ENCODE measurements at places on chromosomes 11 and 22.

DNA sequence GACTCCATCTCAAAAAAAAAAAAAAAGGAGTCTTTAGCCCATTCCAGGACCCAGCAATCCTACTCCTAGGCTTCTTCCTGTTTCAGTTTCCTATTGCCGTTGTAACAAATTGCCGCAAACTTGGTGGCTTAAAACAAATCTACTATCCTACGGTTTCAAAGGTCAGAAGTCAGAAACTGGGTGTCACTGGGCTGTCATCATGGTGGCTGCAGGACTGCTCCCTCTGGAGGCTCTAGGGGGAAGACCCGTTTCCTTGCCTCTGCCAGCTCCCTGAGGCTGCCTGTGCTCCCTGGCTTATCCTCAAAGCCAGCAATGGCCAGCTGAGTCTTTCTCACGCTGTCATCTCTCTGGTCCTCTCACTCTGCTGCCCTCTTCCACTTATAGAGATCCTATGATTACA, 8.7 kb upstream of the DAGLA start:
- DNase-seq = no peak

GRCh38 chr11:122175306-122175705, 59.3 kb upstream of the BLID start:
- DNase-seq = no peak

DNA sequence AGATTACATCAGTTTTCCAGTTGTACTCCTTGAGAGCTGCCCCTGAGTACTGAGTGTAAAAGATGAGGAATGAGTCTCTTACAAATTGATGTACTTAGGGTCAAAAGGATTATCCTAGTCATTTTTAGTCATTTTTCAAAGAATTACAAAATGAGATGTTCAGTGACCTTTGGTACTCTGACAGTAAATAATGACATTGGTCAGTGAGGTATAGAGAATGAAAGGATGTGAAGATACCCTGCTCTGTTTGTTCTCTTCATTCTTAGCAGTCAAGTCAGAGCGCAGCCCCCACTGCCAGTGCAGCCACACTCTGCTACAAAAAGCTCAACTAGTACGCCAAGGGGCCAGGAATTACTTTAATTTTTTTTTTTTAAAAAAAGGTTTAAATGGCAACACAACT, 4.1 kb upstream of the ESAM start:
- no peak for DNase-seq

DNA sequence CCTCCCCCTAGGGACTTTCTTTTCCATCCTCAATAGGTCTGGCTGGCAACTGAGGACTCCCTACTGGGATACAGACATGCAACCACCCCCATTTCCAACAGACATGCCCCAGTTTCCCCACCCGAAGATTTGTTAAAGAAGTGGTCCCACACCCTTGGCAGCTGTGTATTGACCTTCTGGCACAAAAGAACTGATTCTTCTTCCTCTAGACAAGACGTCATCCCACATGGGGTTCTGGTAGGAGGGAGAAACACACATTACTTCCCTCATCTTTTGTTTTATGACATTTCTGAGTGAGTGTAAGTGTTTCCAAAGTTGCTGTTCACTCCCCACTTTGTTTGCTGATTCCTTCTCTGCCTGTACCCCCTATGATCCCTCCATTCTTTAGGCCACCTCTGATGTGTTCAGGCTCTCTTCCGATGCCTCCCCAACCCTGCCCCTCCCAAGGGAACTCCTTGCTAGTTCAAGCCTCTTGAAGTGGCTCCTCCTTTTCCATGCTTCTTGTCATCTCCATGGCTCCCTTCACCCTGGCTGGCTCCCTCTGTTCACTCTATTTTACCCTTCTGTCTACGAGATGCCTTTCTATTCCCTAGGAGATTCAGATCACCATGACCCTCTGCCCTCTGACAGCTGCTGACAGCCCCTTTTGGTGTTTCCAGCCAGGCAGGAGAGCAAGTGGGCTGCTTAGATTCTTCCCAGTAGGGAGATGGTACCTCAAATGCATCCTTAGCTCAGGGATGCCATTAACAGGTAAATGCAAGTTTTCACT, 4.3 kb downstream of the KIRREL3 start:
- no peak for DNase-seq

DNA sequence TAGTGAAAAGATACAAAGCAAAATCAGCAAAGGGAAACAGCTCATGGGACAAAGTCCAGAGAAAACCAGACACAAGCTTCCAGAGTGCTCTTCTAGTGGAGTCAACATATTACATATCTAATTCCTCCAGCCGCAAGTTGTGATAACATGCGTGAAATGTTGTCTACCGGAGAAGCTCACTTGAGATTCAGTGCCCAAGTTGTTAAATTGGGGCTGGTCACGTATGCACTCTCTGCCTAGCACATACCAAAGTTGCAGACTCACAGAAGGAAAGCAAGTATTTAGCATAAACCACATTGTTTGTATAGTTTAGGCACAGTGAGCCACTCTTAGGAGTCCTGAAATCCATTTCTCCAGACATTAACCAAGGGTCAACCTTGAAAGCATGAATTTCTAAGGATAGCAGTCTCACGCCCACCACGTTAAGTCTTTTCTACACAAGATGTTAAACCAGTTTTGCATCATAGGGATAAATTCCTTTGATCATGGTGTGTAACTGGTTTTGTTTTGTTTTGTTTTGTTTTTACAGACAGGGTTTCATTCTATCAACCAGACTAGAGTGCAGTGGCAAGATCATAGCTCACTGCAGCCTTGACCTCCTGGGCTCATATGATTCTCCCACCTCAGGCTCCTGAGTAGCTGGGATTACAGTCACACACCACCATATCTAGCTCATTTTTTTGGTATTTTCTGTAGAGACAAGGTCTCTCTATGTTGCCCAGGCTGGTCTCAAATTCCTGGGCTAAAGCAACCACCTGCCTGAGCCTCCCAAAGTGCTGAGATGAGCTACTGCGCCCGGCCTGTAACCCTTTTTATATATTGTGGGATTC, 39.5 kb upstream of the EP300 start:
- no peak for DNase-seq

GRCh38 chr11:35911616-35912165, 32.2 kb upstream of the LDLRAD3 start:
- no peak for DNase-seq

DNA sequence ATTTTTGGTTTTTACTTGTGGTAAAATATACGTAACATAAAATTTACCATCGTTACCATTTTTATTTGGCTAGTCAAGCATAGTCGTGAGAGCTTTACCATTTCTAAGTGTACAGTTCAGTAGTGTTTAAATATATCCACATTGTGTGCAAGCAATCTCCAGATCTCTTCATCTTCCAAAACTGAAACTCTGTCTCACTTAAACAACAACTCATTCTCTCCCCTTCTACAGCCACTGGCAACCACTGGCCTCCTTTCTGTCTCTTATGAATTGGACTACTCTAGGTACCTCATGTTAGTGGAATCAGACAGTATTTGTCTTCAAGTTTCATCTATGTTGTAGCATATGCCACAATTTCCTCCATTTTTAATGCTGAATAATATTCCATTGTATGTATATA, 37.4 kb downstream of the SMC1B start:
- no peak for DNase-seq

DNA sequence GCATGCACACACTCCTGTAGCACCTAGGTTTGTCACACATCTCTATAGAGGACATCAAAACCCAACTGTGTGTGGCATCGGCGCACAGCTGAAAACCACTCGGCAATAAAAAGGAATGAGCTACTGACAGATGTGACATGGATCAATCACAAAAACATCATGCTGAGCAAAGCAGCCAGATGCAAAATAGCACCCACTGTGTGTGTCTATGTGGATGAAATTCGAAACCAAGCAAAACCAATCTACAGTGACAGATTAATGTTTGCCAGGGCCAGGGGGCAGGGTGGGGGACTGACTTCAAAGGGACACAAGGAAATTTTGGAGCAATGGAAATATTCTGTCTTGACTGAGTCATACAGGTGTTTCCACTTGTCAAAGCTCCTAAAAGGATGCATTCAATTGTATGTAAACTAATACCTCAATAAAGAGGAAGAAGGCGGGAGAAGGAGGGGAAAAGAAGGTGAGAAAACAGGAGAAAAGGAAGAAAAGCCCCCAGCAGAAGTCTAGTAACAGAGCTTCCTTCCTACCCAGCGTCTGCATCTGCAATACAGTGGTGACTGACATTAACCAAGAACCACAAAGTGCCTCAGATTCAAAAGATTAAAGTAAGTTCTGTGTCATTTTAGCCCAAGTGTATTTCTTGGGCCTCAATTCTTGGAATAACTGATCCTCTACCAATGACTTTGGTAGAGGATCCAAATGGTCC, 49.8 kb downstream of the PACSIN2 start:
- no peak for DNase-seq

DNA sequence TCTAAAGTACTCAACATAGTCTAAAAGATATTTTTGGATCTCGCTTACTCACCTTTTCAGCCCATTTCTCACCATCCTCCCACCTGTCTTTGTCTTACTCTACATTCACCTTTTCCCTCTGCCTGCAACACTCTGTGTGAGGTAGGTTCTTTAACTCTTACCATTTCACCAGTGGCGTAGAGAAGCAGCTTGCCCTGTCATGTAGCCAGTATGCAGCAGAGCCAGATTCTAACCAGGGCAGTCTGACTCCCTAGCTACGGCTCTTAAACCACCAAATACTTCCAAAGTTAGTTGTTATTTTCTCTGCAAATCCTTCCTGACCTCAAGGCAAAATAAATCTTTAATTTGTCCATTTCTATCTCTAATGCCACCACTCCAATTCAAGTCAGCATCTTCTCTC, 7.5 kb downstream of the ALG8 start:
- no peak for DNase-seq

DNA sequence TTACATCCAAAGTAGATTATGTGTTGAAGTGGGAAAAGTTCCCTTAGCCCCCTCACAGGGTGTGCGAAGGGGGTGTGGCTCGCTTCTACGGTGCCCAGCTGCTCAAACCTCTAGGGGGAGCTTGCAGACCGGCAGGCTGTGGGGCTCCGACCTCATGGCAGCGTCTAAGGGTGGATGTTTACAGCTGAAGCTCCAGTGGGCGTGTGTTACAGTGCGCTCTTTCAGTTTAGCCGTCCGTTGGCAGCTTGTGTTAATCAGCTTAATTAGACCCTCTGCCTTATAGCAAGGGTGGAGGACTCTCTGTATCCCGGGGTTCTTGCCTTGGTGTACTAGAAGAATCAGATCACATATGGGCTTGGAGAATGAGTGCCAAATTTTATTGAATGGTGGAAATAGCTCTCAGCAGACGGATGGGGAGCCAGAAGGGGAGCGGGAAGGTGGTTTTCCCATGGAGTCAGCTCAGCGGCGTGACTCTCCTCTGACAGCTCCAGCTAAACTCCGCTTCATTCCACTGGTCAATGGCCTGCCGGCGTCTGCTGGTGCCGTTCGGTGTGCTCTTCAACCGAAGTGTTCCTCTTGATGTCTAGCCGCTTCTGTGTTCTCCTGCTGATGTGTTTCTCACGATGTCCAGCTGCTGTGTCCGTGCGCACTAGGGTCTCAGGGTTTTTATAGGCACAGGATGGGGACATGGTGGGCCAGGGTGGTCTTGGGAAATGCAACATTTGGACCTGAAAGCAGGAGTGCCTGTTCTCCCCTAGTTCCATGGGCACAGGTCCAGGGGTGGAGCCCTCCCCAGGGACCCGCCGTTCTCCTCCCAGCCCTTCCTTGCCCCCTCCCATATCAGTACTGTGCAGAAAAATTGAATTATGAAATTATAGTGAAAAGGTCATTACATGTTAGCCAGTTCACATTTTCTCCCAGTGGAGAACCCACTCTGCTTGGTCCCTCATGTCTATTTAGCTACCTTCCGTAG, 28.6 kb upstream of the OR10G7 start:
- DNase-seq = no peak

- no peak for DNase-seq
Observed at GRCh38 chr11:111974446-111974845, 37.3 kb downstream of the DIXDC1 start.
